M059J (cell line): ENCODE measurements at places on chromosomes 4 and X. TPM values are rescaled to one million over a fixed set of nuclear protein-coding genes. Genes with fewer than 3 reads are reported as not detected.

Gene NAA10
- 285 and 384 TPM in 2 replicates for total RNA-seq

GRCh38 chrX:13131396-13132137 lies 87.1 kb upstream of the FAM9C start:
- peak; percentile 91 for DNase-seq

GRCh38 chr4:3486541-3487540 lies 23.7 kb downstream of the DOK7 start:
- DNase-seq = peak; percentile 43

Gene TCEAL5
- not detected in 2 replicates for total RNA-seq

DNA sequence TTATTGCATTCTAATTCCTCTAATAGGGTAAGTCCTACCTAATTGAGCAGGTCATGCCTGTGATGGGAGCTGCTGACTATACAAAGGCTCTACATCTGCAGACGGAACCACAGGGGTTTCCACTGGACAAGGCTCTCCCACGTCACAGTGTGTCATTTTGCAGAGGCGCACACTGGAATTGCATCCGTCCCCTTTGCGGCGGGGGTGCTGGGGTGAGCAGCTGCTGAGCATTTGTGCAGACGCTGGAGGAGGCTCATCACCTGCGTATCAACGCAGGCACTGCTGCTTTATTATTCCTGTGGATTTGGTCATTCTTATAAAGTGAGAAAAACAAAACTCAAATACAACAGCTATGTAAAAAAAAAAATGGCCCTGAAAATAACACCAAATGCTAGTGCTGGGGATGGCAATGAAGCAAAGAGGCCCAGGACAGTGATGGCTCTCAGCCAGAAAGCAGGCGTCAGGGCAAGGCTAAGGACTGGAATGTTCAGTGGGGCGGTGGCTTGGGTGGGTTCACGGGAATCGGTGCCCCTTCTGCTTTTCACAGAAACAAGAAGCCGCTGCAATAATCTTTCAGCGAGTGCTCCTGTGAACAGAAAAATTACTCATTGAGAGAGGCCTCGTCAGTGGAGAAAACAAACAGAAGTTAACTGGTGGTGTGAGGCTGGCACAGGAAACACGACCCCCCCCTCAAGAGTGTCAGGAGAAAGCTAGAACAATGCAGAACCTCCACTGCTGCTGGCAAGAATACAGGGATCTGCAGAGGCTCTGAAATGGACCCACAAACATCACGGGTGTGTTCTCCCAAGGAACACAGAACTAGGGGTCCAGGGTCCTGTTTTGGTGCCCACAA lies 67.8 kb downstream of the GATB start:
- no peak for DNase-seq

DNA sequence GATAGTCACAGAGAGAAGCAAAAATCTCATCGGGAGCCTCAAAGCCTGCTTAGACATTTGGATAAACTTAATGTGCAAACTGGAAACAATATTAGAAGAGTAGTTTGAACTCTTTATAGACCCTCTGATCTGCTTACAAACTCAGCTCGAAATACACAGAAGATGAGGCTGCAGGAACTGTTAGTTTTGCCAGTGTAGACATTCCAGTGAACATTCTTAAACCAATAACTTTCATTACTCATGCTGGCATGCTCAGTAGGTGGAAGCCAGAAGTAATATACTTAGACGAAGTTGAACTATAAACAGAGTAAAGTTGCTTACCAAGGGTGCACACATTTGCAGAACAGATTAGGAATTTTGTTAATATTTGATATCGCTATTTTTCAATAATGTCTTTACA lies 303.5 kb downstream of the ANKRD50 start:
- peak; percentile 25 for DNase-seq

- DNase-seq = no peak
Observed at GRCh38 chr4:100302061-100303026, 112.1 kb upstream of the DDIT4L start.

DNA sequence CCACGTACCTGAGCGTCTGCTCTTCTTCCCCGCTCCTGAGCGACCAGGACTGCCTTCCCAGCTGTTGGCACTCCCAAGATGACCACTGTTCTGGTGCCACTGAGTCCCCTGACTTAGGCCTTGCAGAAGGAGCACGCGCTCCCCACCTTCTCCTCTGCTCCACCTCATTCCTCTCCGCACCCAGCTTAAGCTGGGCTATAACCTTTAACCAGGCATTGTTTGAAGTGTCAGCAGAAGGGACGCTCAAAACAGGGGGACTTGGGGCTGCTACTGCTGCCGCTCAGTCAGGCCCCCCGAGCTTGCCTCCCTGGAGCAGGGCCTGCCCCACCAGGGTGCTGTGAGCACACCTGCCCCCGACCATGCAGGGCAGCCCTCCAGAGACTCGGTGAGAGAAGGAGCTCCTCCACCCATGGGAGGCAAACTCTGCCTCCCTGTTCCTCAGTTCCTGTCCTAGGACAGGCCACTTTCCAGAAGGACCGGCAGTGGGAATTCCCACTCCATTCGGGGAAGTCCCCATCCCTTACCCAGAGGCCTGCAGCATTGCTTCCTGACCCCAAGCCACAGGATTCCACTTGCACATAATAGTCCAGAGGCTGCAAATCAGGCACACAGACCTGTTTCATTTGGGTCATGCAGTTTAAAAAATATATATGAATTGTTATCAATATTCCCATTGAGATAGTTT lies 99.7 kb upstream of the ENPP6 start:
- peak; percentile 14 for DNase-seq

GRCh38 chr4:20428436-20429160 lies 176.9 kb downstream of the SLIT2 start:
- peak; percentile 29 for DNase-seq

DNA sequence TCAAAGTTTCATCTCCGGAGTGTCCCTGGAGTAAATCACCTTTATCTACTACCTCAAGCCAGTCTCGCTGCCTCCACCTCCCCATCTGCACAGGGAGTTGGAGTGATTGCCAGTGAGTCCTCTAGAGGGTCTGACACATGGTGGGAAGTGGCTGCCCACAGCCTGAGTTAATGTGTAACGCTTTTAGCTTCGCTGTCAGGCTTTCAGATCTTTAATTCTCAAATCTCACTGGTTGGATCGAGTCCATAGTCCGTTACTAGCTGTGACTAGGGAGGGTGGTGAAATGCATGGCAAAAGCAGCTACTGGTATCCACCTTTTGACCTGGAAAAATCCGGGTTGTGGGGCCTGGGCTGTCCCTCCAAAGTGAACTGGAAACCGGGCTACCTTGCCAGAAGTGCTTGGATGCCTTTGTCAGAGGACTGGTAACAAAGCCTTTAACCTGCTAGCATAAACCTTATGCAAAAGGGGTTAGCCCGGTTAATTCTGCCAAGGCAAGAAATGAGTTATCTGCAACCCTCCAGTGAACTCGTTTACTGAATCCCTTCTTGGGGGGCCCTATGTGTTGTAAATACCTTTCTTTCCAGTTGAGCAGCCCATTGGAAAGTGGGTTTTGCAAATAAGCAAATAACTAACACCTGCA lies 5.1 kb upstream of the WDR1 start:
- DNase-seq = no peak

GRCh38 chr4:76212851-76213414 lies 691 bp downstream of the SCARB2 start:
- DNase-seq = peak; percentile 14

DNA sequence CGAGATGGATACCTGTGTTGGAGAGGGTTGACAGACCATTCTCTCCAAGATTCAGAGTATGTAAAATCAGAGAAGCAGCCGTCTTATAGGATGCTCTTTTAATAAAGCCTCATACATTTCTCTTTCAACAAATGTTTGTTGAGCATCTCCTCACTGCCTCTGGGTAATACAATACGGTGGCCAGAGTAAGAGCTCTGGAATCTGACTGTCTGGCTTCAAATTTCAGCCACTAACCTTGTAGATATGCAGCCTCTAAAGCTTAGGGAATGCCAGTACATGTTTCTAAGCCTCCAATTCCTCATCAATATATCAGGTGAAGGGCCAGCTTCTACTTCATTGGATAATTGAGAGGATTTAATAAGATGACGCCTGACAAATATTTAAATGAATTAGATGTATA lies 61.3 kb downstream of the CLNK start:
- peak; percentile 27 for DNase-seq

DNA sequence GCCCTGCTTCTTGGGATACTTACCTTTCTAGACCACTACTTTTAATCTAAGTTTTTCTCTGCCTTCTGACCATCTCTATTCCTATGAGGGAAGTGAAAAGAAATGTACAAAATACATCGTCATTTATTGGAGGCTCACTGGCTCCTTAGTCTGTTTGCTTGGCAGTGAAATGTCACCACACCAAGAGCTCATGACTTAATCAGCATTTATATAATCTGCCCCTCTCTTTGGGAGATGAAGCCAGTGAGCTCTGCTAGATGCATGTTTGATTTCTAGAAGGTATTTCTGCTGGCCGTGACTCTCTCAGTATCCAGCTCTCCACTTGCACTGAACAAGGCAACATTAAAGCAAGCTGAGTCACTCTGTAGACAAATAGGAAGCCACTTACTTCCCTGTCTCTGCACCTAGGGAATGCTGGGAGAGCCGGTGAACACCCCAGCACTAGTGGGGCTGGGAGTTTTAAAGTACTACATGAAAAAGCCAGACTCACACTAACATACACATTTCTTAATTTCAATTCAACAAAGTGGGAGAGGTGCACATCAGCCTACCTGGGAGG lies 79.1 kb downstream of the MID1IP1 start:
- DNase-seq = peak; percentile 60

GRCh38 chr4:186685767-186686183 lies 37.9 kb downstream of the FAT1 start:
- DNase-seq = peak; percentile 92

Gene NALF2
- total RNA-seq = not detected in 2 replicates

Gene CTSO
- total RNA-seq = 16.1 and 18.0 TPM in 2 replicates

Gene VEGFC
- 54.5 and 80.4 TPM in 2 replicates for total RNA-seq

Gene GYPB
- total RNA-seq = not detected in 2 replicates

Gene CT83
- not detected in 2 replicates for total RNA-seq

DNA sequence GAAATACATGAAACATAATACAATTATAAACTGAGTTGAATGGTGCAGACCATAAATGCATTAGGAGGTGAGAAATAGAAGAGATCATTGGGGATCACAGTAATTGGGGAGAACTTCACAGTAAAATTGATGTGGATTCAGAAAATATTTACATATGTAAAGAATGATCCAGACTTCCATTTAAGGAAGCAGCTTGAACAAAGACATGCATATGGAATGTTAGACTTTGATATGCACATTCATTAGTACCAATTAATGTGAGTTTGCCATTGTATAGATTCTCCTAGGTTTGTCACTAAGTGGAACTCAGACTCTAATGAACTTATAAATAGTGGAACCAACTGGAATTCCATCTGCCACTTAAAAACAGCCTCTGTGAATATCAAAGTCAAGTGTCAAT lies 235.6 kb downstream of the PARM1 start:
- no peak for DNase-seq

DNA sequence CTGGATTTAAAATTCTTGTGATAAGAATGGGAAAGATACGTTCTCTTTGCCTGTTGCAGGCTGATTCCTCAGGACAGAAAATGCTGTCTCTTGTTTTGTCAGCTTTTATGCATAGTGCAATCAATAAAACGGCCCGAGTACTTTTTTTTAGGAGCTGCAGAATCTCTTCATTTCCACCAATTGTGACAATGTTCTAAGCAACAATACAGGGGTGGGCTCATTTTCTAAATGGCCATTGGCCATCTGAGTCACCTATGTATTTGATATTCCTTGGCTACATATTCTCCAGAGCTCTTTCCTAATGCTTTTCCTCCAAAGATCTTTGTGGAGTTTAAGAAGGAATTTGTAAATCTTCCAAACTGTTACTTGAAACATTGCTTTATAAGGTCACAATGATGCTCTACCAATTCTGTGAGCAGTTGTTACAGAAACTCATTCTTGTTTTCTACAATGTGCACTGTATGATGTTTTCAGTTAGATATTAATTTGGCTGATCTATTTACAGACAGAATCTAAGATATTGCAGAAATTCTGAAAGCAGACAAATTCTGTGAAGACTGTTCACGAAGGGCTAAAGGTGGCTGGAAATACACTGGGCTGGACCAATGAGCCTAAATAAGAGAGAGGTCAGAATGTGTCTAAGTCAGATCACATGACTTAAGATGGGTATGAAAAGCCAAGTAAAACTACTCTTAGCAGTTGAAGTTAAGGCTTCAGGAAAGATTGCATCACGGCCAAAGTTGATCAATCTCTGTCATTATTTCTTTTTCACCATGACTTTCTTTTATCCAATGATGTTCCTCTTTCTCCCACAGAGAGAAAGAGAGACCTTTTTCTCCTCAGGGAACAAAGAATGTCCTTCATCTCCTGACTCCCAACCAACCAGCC lies 33.4 kb downstream of the TAPT1 start:
- no peak for DNase-seq

GRCh38 chr4:139331185-139331584 lies 28.9 kb upstream of the NDUFC1 start:
- peak; percentile 33 for DNase-seq

GRCh38 chrX:68832516-68833447 lies 4.0 kb downstream of the EFNB1 start:
- no peak for DNase-seq

Gene PDCL2
- total RNA-seq = not detected in 2 replicates

- DNase-seq = peak; percentile 2
Observed at GRCh38 chrX:125295337-125295736, 24.3 kb upstream of the TEX13C start.

Gene AVPR2
- 1.9 and 2.7 TPM in 2 replicates for total RNA-seq

DNA sequence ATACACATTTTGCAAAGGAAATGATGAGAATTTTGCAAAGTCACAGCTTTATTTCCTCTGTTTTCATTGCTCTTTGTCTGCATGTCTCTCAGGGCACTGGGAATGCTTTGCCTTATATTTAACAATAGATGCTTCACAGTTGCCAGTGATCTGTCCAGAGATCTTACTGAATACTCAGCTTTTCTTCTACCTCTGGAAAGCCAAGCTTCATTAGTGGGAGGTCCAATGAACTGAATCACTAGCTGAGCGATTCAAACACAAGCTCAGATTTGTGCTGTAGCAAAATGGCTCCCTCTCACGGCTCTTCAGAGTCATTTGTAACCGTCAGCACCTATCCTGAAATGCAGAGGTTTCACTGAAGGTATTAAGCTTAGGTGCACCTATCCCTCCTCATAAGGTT lies 138.9 kb downstream of the DCLK2 start:
- peak; percentile 80 for DNase-seq

Gene CABS1
- total RNA-seq = not detected in 2 replicates

Gene HSD17B11
- 19.1 and 26.1 TPM in 2 replicates for total RNA-seq

Gene KIAA1210
- total RNA-seq = 0.02 TPM in 1 of 2 replicates, not detected in the other

- DNase-seq = no peak
Observed at GRCh38 chr4:2247128-2248043, 5.5 kb upstream of the HAUS3 start.

- DNase-seq = no peak
Observed at GRCh38 chr4:76011018-76011670, 3.8 kb upstream of the CXCL9 start.

Gene SSX2
- not detected in 2 replicates for total RNA-seq

- peak; percentile 63 for DNase-seq
Observed at GRCh38 chr4:101199507-101200285, 147.6 kb downstream of the PPP3CA start.

Gene SPANXB1
- 43.0 and 87.1 TPM in 2 replicates for total RNA-seq

Gene MCF2
- not detected in 2 replicates for total RNA-seq

Gene SPATA18
- total RNA-seq = not detected in 2 replicates

Gene ZNF81
- total RNA-seq = 3.7 and 5.6 TPM in 2 replicates

DNA sequence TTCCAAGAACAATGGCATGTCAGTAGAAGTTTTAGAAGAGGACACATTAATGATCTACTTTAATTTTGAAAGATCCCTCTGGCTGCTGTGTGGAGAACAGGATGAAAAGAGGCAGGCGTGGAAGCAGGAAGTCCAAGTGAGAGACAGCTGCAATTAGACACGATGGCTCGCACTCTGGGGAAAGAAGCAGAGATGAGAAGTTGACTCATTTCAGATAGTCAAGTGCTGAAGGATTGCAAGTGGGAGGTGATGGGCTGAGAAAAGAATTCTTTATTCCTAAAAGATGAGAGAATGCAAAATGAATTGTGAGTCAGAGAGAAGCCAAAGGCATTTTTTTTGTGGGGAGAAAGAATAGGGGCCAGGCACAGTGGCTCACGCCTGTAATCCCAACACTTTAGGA lies 16.5 kb downstream of the RXFP1 start:
- DNase-seq = peak; percentile 85
